ENCODE measurements at places on chromosomes 5 and 9. TPM values are rescaled to one million over a fixed set of nuclear protein-coding genes. Genes with fewer than 3 reads are reported as not detected.

DNA sequence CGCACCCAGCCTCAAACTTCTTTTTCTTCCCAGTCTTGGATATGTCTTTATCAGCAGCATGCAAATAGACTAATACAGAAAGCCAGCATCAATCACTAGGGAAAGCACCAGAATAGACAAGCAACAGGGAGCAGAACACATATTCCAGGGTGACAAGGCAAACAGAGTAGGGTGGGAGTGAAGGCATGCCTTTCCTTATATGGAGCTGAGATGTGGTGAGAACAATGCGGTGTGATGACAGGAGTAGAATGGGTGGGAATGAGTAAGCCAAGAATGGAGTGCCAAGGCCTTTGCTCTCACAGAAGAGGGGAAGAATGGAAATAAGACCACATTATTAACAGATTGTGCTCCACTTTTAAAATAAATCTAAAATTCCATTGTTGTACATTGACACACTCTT lies 115.6 kb downstream of the CETN3 start:
- no peak for DNase-seq

DNA sequence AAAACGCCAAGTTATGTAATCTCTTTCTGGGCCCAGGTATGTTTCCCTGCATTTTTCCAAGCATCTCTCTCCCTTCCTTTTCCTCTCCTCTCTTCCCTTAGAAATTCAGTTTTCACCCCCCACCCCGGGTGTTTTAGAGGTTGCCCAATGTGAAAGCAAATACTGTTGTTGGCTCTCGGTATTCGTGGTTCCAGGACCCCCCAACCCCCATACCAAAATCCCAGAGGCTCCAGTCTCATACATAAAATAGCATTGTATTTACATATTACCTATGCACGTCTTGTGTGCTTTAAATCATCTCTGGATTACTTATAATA lies 48.8 kb downstream of the ACER2 start:
- no peak for DNase-seq

- DNase-seq, result no peak
Observed at GRCh38 chr5:128757196-128757959, 207.9 kb upstream of the SLC27A6 start.

DNA sequence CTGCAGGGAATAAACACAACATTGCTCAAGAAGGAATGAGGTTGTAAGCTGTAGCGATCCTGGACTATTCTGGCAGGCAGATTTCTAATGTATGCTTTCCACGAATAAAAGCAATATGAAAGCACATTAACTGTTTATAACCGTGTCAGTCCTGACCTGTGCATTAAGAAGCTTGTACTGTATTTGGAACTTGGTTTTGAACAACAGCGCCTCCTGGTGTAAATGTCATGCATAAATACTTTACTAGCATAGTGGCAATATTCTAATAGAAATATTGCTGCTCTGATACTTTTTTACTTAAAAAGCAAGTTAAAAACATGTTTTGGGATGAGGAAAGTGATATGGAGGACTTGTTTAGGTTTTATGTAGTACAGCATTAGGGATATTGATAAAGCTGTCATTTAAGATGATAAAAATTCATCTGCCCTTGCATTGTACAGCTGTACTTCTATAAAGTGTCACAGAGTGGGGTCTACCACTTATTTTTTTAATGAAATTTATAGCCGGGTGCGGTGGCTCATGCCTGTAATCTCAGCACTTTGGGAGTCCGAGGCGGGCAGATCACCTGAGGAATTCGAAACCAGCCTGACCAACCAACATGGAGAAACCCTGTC lies 70.7 kb upstream of the GNE start:
- no peak for DNase-seq

HMCN2 gene
- 5.2 TPM for total RNA-seq

FOXI1 gene
- total RNA-seq, result not detected

GRCh38 chr5:32276173-32276853 lies 36.4 kb downstream of the MTMR12 start:
- no peak for DNase-seq

DNA sequence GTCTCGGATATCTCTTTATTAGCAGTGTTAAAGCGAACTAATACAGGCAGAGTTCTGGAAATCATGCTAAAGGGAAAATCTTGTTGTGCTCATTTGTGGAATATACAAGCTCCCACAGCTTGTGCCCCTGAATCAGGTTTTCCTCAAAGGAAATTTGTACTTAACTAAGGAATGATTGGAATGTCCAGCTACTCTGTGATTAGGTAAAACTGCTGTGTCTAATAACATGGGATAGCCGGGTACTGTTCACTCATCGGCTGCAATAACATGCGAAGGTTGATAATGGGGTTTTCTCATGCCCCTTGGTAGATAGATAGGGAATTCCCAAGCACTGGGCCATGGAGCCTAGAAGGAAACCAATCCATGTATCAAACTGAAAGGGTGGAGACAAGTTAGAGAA lies 306.7 kb downstream of the NR2F1-AS1 start:
- DNase-seq, result no peak

- DNase-seq, result no peak
Observed at GRCh38 chr5:18395126-18396110, 761.2 kb downstream of the TAF11L14 start.

DNA sequence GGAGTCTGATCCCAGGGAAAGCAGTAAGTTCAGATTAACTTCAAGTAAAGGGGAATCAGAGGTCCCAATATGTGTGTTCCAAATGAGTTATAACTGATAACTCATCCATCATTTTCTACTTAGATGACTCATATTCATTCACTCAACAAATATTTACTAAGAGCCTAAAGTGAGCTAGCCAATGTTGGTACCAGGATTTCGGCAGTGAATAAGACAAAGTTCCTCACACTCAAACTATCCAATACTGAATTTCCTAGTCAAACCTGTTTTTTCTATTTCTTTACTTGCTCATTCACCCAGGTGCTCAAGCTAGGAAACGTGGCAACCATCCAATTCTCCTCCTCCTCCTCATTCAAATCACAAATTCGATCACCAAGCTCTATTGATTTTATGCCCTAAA lies 25.8 kb downstream of the FBXW2 start:
- DNase-seq, result no peak

WWC1 gene
- total RNA-seq, result 1.8 TPM

DNA sequence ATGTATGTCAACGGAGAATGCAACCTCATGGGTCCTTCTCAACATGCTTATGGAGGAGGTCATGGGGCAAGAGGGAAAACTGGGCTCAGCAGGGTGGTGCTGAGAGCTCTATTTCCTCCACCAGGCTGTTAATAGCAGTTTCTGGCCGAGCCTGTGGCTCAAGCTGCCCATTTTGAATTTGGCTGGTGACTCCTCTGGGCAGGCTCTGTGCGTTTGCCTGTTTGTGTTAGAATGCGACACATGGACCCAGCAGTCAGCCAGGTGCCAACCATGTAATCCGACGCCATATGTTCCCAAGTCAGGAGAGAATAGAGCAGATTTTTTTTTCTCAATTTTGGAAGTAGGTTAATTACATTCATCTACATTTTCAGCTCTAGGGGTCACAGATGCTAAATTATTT lies 387.7 kb upstream of the CLINT1 start:
- DNase-seq, result no peak

GRCh38 chr5:129906177-129906887 lies 2.1 kb downstream of the CHSY3 start:
- DNase-seq, result no peak

DNA sequence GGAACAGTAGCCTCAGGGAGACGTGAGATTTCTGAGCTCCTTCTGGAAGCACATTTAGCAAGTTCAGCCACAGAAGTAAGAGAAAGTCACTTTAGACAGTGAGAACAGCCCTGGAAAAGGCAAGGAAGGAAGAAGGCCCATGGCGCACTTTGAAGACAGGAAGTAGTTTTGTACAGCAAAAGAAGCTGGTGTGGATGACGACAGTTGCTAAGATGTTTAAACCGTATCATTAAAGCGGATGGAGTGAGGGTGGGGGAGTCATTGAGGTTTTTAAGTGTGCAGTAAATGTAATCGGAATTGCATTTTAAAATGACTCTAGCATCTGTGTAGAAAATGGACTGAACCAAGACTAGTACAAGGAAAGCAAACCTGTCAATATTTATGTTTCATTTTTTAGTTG lies 15.3 kb upstream of the TRPM3 start:
- no peak for DNase-seq

GABBR2 gene
- 0.30 TPM for total RNA-seq

SLC6A19 gene
- total RNA-seq, result not detected

DNA sequence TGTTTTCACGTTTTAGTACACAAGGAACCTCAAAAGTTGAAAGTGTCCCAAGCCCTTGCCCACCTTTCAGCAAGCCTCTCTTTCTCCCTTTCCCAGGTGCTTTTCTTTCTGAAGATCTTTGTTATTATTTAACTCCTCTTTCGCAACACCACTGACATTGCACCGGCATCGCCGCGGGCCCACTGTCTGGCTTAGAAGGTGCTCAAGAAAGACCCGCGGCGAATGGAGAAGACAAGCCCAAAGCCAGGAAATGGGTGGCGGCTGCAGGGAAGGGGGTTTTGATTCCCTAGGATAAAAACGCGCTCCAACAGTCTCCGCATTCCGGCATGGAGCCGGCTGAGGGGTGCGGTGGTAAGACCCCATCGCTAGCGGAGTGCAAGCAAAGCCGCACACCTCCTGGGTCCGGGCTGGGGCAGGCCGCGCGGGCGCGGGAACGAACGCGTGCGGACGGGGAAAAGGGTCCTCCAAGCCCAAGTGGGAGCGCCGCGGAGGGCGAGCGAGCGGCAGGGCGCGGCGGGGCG lies 404 bp upstream of the AFAP1L1 start:
- peak; percentile 50 for DNase-seq

GRCh38 chr5:110342683-110343082 lies 383.8 kb downstream of the TMEM232 start:
- peak; percentile 41 for DNase-seq

DNA sequence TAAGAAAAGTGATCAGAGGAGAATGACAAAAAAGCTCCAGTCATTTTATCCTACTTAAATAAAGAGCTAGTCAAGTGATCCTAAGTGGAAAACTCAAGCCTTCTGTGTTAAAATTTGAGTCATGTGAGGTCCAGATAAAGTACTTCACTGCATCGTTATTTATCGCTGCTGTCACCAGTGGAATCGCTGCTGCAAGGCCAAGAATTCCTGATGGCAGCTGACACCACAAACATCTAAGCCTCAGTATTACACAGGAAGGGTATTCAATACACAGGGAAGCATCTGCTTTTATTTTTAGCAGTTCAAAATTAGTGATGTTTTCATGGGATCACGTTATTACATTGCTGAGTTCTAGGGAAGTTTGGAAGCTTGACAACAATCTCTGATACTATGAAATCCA lies 190.3 kb downstream of the GOLPH3 start:
- DNase-seq, result no peak
